ENCODE measurements at places on chromosomes 3 and 15.

DNA sequence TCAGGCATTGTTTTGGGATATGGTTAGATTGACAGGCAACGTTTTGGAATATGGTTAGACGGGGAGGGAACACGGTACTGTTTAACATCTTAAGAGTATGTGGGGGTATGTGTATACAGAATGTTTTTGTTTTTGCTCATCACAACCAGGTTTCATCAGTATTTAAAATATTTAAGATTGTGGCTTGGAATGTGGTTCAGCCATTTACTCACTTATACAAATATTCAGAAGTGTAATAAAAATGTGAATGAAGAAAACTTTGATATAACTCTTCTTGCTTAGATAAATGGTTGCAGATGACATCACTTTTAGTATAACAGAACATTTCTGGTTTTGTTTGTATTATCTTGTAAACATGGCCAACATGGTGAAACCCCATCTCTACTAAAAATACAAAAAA is 3.9 kb upstream of the PAK2 start:
- no peak for DNase-seq

- no peak for DNase-seq
Measured at GRCh38 chr3:125194061-125194848, 18.3 kb downstream of the SLC12A8 start.

DNA sequence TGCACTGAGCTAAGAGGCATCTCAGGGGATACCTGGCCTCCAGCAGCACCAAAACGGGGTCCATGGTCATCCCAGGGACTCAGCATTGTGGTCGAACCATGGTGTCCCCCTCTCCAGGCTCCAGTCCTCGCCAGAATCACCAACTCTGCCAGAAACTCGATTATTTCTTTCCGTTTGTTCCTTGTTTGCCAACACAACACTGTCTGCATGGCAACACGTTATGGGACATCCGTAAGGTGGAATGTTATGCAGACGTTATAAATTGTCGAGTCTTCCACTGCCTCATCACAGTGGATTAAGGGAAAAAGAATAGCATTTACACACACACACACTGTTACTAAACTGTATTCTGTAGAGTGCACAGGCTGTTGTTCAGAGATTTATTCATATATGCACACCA is 52.5 kb upstream of the RPL32 start:
- no peak for DNase-seq

DNA sequence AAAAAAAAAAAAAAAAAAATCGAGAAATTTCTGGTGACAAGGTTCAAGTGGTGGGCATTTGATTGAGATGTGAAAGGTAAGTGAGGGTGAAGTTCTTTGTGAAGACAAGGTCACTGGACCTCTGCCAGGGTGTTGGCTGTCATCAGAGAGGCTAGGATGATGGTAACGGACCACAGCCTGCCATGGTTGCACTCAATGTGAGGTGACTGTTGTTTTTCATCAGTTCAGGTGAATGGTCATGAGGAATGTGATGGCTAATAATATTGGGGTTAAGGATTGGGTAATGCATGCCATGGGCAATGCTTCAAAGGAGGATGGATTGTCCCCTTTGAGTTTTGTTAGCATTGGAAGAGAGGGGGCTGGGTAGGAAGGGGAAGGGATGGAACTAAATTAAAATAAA is 4.3 kb upstream of the ALPK3 start:
- no peak for DNase-seq

- no peak for DNase-seq
Measured at GRCh38 chr15:94584833-94585244, 353.5 kb downstream of the MCTP2 start.

DNA sequence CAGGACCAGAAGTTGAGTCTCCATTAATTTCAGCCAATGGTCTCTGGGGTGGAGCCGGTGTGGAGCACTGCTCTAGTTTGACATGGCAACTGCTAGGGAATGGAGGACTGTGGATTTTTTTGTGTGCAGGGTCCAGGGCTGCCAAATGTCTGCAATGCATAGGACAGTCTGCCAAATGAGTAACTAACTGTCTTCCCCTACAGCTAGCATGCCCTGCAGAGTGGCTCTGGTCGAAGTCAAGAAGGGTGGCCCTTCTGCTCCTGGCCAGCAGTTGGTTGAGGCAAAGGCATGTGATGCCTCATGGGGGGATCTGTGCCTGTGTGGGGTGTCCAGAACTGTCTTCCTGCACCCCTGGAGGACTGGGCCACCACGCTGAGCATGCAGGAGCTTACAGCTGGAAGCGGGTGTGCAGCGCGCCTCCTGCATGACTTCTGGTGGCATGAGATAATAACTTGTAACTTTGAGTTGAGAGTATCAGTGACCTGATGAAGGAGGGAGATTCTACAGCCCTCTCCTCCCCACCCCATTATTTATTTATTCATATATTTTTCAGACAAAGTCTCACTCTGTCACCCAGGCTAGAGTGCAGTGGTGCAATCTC is 4.6 kb downstream of the TPRA1 start:
- no peak for DNase-seq

DNA sequence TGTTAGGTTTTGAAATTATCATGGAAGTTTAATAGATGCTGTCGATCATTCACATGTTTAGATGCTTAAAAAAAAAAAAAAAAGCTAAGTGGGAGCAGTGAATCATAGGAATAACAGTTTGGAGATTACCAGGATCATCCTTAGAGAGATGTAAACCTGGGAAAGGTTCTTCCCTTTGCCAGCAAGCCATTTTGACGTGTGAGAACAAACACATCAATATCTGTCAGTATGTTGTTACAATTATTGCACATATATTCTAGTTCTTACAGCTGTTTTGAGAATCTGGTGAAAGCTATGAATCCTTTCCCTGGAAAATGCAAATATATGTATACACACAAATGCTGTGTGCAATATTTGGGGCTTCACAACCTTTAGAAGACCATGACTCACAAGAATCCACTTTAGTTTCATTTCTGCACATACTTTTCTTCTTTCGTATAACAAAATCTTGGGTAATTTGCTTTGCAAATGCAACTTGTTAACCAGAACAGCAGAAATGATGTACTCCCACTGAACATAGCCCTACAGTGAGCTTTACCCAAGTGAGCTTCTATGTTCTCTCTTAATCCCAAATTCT is 12.0 kb downstream of the NFKBIZ start:
- no peak for DNase-seq

- DNase-seq = no peak
Measured at GRCh38 chr15:44034334-44034733, 160.7 kb downstream of the FRMD5 start.

DNA sequence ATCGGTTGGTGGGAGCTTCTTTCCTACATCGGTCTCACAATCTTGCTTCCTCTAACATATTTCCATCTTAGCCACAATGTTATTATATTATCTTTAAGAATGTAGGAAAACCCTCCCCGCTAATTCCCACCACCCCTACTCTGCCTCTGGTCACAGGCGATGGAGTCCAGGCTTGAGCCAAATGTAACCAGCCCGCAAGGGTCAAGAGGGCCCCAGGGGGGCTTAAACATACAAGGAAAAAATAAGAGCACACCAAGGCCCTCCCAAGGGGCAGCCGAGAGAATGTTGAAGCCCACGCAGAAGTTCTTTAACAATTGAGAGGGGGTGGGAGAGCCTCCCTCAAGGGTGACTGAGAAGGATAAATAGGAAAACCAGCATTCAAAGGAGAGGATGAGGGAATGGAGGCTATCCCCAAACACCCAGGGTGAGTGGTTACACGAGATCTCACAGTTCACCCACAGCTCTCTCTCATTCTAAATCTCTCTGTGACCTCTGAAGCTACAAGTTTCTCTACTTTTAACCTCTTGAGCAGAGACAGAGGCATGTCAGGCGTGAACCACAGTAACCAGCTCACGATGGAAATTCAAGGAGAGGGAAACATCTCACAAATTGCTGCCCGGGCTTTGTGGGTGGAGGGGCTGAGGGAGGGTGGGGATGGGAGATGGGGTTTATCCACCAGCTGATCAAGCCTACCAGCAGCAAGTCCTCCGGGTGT is 31.4 kb upstream of the UACA start:
- DNase-seq = no peak

- no peak for DNase-seq
Measured at GRCh38 chr3:123279121-123279520, 77.4 kb downstream of the SEC22A start.

DNA sequence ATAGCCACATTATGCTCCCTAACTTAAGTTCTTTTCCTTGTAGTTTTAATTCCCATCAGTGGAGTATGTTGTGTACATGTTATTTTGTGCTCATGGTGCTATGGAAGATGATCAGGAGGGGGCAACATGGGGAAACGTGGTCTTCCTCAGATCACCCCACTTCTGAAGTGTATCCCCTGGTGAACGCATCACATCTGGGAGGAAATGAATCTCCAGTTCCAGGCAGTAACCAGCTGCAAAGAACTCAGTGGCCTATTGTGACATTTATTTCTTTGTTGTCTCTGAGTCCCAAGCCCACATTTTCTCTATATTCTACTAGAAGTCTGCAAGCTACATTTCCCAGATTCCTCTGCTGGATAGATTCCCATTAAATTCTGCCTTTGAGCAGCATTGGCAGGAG is 217.0 kb downstream of the SATB1 start:
- no peak for DNase-seq

DNA sequence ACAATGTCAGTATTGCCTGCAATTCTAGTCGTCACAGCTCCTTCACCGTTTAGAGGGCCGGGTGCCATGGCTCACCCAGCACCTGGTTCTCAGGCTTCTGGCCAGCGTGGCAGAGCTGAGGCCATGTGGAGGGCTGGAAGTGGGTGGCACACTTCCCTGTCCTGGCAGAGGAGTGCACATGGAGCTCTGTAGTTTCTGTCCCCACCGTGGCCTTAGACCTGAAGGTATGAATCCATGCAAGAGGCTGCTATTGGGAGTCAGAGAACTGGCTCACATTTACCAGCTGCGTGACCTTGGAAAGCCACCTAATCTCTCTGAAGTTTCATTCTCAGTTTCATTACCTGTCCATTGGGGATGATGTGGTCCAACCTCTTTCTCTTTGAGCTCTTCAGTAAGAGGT is 22.2 kb downstream of the EPHB1 start:
- no peak for DNase-seq

- DNase-seq = no peak
Measured at GRCh38 chr3:128784232-128784631, 58.2 kb downstream of the RAB7A start.

- no peak for DNase-seq
Measured at GRCh38 chr15:91225741-91226140, 125.7 kb downstream of the SV2B start.

DNA sequence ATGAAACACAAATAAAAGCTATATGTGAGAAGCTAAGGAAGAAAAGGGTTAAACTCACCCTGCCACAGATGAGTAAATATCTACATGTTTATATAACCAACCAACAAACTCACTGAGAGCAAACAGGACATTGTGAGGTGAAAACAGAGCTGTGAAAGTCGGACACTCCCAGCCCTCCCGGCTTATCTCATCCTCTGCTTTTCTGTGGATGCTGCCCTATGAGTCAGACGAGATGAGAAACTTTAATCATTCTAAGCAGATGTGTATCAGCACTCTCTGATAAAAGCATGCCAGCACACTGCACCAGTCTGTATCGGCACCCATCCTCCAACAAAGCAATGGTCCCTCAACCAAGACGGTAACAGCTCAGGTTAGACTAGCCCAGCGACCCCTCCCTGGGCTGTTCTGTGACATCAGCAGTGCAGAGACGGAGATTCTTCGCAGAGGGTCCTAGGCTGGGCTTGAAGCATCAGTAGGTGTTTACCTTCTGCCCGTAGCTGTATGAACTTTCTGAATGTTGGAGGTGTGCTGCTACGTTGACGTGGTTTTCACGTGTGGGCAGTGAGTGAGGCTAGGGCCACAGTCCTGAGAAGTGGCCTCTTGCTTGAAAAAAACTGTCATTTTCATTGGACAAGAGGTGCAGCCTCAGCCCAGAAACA is 119.8 kb upstream of the ALDH1A3 start:
- no peak for DNase-seq

DNA sequence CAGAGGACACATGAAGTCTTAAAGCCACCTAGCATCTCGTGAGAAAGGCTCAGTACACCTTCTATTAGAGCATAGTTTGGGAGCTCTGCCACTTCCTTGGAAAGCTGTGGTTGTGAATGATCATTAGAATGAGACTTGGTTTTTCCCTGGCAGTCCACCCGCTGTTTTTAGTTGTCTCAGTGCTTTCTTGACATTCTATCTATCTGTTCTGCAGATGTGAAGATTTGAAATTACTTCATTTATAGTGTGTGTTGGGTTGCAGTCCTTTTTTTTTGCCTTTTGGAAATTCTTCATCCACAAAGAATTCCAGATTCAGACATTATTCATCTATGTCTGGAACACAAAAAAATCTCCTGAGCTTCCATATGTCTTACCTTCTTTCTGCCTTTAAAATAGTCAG is 23.7 kb downstream of the PPP2R3A start:
- DNase-seq = no peak

DNA sequence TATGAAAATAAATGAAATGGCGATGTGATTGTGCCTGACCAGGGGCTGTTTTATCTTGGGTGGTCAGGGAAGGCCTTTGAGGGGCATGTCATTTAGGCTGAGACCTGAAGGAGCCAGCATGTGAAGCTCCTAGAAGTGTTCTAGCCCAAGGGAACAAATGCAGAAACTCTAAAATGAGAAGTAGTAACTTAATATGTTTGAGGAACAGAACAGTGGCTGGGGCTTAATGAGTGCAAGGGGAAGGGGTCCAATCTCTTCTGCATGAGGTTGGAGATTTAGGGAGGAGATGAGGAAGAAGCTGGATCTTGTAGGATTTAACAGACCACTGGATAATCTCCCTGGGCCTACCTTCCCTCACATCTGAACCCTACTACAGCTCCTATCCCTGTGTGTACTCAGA is 110.5 kb downstream of the AKAP13 start:
- DNase-seq = no peak

GRCh38 chr3:172107403-172107802 is 68.0 kb downstream of the FNDC3B start:
- DNase-seq = no peak

- DNase-seq = no peak
Measured at GRCh38 chr3:109545746-109546145, 208.4 kb upstream of the DPPA4 start.

DNA sequence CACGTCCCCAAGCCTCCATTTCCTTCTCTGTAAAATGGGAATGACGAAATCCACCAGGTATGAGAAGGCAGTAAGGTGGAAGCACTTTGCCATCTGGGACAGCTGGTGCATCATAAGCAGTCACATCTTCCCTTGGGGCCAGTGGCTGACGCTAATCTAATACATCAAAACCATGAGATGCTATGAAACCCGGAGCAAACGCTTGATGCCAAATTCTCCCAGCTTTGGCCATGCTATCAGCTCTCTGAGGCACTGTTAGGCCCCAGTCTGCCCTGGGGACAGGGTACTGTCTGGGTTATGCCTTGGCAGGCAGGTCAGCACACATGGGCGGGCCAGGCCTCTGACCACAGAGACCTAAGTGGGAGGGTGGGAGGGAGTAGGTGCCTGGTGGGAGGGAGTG is 66.1 kb downstream of the ADAMTS17 start:
- no peak for DNase-seq

- no peak for DNase-seq
Measured at GRCh38 chr15:78408961-78409360, 29.1 kb upstream of the IREB2 start.

DNA sequence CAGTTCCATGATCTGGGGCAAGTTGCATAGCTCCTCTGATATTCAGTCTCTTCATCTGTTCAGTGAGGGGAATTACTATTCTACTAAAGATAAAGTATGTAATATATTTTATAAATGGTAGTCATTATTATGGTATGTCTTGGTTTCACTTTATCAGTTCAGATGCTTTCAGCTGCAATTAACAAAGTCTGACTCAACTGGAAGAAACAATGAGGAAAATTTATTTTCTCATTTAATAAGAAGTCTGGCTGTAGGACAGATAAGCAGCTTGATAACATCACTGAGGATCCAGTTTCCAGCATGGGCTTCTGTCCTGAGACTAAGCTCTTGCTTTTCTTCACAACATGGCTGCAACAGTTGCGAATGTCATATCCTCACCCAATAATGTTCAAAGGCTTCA is 354.3 kb upstream of the TRIM42 start:
- no peak for DNase-seq

Measured in cortex of kidney (tissue), 1 donor.